ENCODE measurements at places on chromosomes 16 and 17. TPM values are rescaled to one million over a fixed set of nuclear protein-coding genes. Genes with fewer than 3 reads are reported as not detected.

Gene MPV17L
- 5.6 TPM for total RNA-seq

GRCh38 chr17:39787041-39787440 lies 49.3 kb downstream of the GRB7 start:
- DNase-seq, result no peak

GRCh38 chr17:79136596-79136995 lies 62.0 kb downstream of the ENGASE start:
- DNase-seq, result no peak

- no peak for DNase-seq
These were observed 49.2 kb upstream of the MYH2 start for GRCh38 chr17:10598621-10599020.

DNA sequence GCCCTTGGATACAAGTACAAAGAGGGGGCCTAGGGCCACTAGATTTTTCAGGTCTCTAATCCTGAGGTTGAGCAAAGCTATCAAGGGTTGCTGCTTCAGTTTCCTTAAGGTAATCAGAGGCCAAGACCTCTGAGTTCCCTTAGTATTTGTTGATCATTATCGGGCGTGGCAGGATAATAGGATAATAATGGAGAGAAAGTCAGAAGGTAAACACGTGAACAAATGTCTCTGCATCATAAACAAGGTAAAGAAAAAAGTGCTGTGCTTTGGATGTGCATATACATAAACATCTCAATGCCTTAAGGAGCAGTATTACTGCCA lies 41.5 kb upstream of the YPEL2 start:
- DNase-seq, result no peak

GRCh38 chr17:74325743-74326379 lies at the start of gene KIF19:
Gene KIF19 (plus strand): TSS chr17:74326226. CDS start chr17:74326350, 124 bp downstream.
- DNase-seq, result peak; percentile 83

DNA sequence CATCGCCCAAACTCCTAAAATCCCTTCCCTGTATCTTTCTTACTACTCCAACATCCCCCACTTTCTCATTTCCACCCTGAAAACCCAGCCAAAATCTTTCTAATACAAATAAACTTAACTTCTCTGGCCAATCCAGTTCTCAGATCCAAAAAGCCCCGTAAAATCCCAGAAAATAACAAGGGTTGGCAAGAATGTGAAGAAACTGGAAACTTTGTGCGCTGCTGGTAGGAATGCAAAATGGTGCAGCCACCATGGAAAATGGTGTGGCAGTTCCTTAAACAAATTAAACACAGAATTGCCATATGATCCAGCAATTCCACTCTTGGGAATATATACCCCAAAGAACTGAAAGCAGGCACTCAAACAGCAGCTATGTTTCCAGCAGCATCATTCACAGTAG lies 24.1 kb downstream of the LRRC75A start:
- DNase-seq, result no peak

DNA sequence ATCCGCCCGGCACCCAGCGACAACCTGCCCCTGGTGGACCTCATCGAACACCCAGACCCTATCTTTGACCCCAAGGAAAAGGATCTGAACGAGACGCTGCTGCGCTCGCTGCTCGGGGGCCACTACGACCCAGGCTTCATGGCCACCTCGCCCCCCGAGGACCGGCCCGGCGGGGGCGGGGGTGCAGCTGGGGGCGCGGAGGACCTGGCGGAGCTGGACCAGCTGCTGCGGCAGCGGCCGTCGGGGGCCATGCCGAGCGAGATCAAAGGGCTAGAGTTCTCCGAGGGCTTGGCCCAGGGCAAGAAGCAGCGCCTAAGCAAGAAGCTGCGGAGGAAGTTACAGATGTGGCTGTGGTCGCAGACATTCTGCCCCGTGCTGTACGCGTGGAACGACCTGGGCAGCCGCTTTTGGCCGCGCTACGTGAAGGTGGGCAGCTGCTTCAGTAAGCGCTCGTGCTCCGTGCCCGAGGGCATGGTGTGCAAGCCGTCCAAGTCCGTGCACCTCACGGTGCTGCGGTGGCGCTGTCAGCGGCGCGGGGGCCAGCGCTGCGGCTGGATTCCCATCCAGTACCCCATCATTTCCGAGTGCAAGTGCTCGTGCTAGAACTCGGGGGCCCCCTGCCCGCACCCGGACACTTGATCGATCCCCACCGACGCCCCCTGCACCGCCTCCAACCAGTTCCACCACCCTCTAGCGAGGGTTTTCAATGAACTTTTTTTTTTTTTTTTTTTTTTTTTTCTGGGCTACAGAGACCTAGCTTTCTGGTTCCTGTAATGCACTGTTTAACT lies 1.0 kb downstream of the NOG start:
- peak; percentile 77 for DNase-seq

GRCh38 chr17:34383216-34383615 lies 20.2 kb upstream of the CCL1 start:
- DNase-seq, result peak; percentile 15

- DNase-seq, result peak; percentile 84
These were observed 11.2 kb downstream of the PIK3R5 start for GRCh38 chr17:8954339-8954738.

DNA sequence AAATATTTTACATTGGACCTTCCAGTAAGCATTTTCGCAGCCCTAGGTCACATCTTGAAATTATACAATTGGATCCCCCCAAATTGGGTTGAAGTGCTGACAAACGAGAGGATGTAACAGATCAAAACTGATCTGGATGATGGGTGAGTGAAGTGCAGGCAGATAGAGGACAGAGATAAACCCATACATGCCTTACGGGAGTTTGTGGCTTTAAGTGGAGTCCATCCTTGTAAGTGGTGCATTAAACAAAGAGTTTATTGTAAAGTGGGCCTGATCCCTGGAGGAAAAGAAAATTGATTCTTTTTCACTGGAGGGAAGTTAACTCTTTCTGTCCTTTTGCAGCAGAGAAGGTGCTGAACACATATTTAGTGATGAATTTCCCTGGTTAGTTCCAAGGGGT lies 39.0 kb upstream of the KCNJ2 start:
- no peak for DNase-seq

GRCh38 chr17:44066204-44066930 lies at the start of gene LSM12:
Gene LSM12 (minus strand): TSS chr17:44066671. CDS start chr17:44066587, 84 bp downstream.
- peak; percentile 95 for DNase-seq

All from H9 (cell line).